Right renal cortex interstitium (tissue), 3 donors: ENCODE measurements at places on chromosomes 3 and 15. TPM values are rescaled to one million over a fixed set of nuclear protein-coding genes. Genes with fewer than 3 reads are reported as not detected.

DNA sequence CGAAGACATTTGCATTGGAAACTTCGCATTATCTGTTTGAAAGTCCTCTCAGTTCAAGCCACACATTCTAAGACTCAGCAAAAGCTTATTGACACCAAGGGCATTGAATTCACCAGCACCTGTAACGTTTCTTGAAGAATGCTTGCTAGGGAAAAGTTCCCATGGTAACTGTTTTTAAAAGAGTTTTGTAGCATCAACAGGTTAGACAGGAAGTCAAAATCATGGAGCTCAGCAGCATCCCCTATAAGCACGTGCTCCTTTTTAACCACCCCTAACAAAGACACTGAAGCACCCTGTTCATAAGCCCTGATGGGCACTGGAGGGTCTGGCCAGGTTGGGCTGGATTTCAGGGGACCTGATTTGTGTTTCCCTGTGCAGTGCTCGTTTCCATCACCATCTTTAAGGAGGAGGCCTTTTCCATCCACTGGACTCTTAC lies 229.7 kb upstream of the BHLHE40 start:
- no peak for DNase-seq

DNA sequence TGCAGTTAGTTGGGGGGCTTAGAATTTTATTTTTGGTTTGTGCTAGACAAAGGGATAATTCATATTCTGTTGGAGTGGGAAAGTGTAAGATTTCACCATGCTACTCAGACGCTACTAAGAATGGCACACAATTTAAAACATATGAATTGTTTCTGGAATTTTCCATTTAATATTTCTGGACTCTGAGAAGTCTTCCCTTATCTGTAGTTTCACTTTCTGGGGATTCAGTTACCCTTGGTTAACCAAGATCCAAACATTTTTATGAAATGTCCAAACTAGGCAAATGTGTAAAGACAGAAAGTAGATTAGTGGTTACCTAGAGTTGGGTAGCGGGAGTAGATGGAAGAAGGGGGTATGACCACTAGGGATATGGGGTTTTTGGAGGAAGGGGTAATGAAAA lies 53.1 kb downstream of the TCF12 start:
- no peak for DNase-seq

GRCh38 chr3:29757054-29757777 lies 476.3 kb downstream of the RBMS3 start:
- DNase-seq, result no peak

- DNase-seq, result no peak
Measured at GRCh38 chr3:45908761-45909160, 22.4 kb downstream of the CCR9 start.

GRCh38 chr15:75049392-75049791 lies 26.0 kb downstream of the PPCDC start:
- no peak for DNase-seq

- no peak for DNase-seq
Measured at GRCh38 chr15:77140220-77140619, 69.3 kb upstream of the TSPAN3 start.

DNA sequence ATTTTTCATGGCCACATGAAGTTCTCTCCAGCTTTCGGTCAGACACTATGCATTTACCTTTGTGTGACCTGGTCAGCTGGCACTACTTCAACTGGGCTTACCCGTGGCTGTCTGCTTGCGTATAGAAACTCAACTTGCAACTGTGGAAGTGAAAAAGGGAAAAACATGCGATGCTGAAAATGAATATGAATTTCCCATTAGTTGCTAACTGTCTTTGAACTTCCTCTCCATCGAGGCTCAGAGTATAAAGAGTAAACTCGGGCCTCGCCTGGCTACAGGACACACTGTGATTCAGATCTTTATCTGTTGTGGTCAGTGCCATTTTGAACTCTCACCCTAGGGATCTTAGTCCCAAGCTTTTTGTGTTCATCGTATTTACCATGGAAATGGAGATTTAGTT lies 26.8 kb downstream of the NFKBIZ start:
- DNase-seq, result no peak

GRCh38 chr3:23698652-23699313 lies 107.0 kb upstream of the UBE2E1 start:
- no peak for DNase-seq

- no peak for DNase-seq
Measured at GRCh38 chr15:49380912-49381311, 42.1 kb upstream of the FGF7 start.

DNA sequence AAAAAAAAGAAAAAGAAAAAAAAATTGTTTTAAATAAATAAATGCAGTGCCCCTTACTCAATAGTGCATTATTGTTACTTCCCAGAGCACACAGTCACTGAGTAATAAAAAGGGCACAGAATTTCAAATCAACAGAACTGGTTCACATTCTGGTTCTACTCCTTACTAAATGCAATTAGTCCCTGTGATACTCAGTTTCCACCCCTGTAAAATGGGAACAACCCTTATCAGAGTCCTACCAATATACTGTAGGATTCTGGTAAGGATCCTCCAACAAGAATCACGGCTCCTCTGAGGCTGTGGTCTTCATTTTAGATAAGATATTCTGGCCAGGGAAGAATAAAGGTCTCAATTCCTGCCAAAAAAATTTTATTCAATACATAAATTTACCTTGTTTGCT lies 50.7 kb downstream of the ITGB5 start:
- no peak for DNase-seq

GRCh38 chr3:168974617-168975403 lies 688.7 kb downstream of the MECOM start:
- DNase-seq, result no peak

DNA sequence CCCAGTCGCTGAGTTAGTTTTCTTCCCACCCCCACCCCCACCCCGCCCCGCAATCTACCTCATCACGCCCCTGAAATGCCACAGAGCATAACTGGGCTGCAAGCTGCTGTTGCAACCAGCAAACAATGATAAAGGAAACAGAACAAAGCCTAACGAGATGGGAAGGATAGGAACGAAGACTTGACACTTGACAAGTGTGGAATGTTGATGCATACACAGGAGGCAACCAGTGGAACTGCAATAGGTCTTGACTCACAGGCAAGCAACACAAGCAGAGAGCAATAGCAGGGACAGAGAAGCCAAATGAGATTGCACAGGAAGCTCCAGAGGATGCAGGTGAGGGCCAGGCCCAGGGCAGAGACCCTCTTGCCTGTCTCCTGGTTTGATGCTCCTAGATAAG lies 225.9 kb downstream of the IGSF11 start:
- DNase-seq, result no peak

DNA sequence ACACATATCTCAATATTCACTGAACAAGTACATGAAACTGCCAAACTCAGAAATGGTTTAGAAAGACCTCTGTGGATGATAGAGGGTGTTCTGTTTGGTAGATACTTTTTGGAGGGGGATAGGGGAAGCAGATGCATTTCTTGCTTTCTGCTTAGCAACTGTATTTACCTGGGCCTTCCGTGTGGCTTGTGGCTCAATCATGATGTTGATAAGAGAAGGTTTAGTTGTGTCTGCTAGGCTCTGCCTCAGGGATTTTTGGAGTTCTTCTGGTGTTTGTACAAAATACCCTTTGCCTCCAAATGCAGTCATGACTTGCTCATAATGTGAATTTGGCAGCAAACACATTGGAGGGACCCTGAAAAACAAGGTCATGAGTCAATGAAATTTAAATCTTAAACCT lies 38.2 kb downstream of the HACL1 start:
- DNase-seq, result no peak

DNA sequence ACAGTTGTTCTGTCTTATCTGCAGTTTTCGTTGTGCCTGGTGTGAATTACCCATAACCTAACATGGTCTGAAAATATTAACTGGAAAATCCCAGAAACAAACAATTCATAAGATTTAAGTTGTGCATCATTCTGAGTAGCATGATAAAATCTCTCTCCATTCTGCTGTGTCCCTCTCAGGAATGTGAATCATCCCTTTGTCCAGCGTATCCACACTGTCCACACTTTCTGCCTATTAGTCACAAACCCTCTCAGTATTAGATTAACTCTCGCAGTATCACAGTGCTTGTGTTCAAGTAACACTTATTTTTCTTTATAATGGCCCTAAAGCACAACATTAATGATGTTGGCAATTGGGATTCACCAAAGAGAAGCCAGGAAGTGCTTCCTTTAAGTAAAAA lies 203.2 kb downstream of the CGGBP1 start:
- no peak for DNase-seq

- DNase-seq, result no peak
Measured at GRCh38 chr3:127964053-127964452, 49.0 kb downstream of the KBTBD12 start.

GRCh38 chr3:160395297-160395696 lies 3.7 kb downstream of the IFT80 start:
- DNase-seq, result no peak

GRCh38 chr3:43497422-43497821 lies 124.4 kb downstream of the ANO10 start:
- no peak for DNase-seq

DNA sequence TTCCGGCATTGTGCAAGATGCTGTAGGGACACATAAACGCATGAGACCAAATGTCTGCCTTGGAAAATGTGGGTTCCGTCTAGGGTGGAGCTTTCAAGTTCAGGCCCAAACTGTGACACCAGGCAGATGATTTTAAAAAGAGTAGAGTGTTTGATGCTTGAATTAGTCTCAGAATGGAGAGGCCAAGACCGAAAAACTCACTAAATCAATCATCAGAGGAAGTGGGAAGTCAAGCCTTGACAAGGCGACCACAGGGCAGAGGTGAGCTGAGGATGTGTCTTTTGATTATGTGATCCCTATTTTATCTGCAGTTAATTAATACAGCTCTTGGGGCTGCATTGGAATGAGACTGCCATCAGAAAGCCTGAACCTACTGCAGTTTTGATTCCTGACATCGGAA lies 275.4 kb downstream of the ABHD5 start:
- DNase-seq, result no peak

- DNase-seq, result no peak
Measured at GRCh38 chr15:76163457-76164295, 103.9 kb downstream of the TMEM266 start.

The HYKK gene
- polyA plus RNA-seq, result 10.8 TPM

The MST1R gene
- 0.62 TPM for polyA plus RNA-seq

The TEX264 gene
- 64.2 TPM for polyA plus RNA-seq

The ANKRD34C gene
- polyA plus RNA-seq, result 0.04 TPM

The AHSG gene
- polyA plus RNA-seq, result 2.7 TPM

The TICRR gene
- polyA plus RNA-seq, result 8.5 TPM

The MED12L gene
- 1.6 TPM for polyA plus RNA-seq

The HRG gene
- polyA plus RNA-seq, result 2.8 TPM
